ENCODE measurements at places on chromosomes 5 and 9.

GRCh38 chr5:55218967-55219366, 8.1 kb downstream of the MCIDAS start:
- DNase-seq, result no peak

DNA sequence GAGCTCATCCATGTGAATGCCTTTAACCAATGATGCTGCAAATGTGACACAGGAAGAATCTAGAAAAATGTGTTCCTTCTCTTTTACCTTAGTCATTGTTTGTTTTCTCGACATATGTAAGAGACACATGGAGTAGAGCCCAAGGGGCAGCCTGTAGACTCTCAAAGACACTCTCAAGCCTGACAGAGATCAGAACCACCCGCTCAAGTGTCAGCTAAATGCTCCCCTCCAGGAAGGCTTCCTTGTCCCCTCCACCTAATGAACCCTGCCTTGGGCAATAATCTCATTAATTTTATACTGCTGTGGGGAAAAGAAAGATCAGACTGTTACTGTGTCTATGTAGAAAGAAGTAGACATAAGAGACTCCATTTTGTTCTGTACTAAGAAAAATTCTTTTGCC, 157.4 kb downstream of the MUSK start:
- no peak for DNase-seq

DNA sequence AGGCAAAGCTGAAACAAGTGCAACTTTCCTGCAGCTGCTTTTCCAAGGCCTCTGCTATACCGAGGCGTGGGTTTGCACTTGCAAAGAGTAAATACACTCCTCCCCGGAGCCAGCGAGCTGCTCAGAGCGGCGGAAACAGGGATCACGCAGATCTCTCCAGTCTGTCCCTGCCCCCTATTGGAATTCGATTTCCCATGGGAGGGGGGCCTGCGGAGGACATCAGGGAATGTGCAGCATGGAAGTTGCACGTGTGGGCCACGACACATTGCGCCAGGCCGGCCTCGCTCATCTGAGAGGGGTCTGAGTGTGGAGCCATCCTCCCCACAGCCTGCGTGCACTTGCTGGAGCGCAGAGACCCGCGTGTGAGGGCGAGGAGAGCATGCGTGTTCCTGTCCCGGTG, 104.3 kb upstream of the PHYKPL start:
- no peak for DNase-seq

DNA sequence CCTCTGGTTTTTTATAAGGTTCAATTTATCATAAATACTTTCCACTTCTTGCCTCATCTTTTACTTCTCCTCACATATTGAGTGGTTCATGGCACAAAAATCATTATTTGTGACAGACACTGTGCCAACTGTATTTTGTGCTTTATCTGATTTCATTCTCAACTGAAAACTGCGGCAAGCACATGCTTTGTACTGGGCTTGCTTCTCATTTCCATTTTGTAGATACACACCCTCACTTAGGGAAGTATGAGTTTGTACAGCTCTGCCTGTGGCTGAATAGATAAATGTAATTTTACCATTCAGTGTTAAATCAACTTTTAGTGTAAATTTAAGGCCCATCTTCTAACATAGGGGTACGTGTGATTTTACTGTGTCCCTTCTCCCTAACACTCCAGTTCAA, 83.6 kb downstream of the ANXA2R start:
- DNase-seq, result no peak

DNA sequence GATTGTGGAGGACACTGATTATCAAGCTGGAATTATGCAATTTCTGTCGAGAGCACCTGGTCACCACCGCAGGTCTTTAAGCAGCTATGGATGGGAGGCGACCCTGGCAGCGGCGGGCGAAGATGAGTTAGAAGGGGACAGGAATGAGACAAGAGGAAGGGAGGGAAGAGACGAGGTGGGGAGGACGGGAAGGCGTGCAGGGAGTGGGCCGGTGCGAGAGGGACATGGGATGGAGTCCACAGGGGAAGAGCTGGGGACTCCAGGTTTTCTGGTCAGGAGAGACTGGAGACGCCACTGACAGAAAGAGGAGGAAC, 192.3 kb downstream of the MELK start:
- no peak for DNase-seq

Data from cortex of kidney (tissue), 1 donor.